ENCODE measurements at places on chromosomes 2 and 18.
A peak's percentile ranks its signal among the peaks of the same experiment; 100 is the strongest.

GRCh38 chr2:10369269-10370255, 66.9 kb downstream of the HPCAL1 start:
- no peak for DNase-seq

DNA sequence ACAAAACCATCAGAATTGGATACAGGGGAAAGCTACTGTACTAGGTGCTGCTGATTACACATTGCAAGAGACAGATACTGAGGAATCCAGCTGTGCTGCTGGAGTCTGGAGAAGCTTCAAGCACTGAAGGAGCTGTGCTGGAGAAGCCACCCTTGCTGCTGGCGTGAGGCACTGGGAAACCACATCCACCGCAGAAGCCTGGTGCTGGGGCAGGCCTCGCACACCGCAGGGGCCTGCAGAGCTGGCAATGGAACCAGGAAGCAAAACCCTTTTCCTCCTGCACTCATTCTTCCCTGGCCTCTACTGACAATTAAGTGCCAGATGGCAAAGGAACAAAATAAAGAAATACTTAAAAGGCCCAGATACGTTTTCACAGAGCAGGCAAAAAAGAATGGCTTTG, 94.4 kb upstream of the MSH6 start:
- no peak for DNase-seq

GRCh38 chr18:61333746-61334490, 688 bp downstream of the CDH20 start:
- no peak for DNase-seq

- DNase-seq, result no peak
Measured at GRCh38 chr2:38465789-38466127, 88.7 kb upstream of the ATL2 start.

GRCh38 chr2:16773080-16773713, 107.6 kb upstream of the CYRIA start:
- DNase-seq, result no peak

DNA sequence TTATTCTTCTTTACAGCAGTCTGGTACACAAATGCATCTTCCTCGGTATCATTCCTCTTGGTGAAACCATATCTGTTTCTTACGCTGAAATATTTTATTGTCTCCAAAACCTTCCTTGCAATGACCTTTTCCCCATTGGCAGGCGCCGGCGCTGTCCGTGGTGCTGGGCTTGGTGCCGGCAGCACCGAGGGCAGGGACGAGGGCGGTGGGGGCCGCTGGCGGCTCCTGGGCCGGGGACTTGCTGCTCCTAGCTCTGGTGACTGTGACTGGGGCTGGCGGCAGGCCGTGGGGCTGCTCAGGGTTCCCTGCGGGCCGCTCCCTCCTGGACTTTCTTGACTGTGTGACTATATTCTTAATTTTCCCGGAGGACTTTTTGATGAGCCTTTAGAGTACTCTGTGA, 72.5 kb downstream of the GPR39 start:
- DNase-seq, result no peak

DNA sequence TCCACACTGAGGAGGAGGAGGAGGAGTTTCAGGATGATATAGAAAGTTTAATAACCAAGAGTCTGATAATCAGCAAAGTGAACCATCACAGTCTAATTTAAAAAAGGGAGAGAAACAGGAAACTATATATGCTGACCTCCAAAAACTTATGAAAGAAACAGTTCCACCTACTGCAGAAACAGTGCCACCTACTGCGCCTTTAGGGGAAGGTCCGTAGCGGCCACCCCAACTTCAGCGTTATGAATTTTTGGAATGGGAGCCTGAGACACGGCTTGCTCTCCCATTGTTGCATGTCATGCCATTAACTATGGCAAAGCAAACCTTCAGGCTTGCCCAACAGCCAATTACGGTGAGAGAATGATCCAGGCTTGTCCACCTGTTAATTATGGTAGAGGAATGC, 1719.2 kb upstream of the LRRTM1 start:
- no peak for DNase-seq

GRCh38 chr2:136328207-136328795, 210.4 kb upstream of the CXCR4 start:
- no peak for DNase-seq

GRCh38 chr2:64012115-64012514, 7.1 kb downstream of the VPS54 start:
- DNase-seq, result no peak

DNA sequence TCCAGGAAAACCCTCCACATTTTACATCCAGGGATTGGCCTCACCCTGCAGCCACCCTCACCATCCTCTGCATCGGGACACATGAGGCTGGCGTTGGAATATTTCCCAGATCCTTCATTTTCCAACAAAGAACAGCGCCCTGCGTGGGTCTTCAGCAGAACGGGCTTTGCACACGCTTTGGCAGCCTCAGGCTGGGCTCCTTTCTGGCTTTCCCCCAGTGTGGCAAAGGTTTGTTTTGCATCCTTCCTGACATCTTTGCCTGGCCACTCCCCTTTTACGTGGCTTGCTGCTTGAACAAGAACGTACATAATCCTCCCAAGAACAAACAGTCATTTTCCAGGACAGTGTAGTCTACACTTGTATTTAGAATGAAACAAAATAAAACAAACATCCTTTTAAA, 25.6 kb upstream of the GREB1 start:
- no peak for DNase-seq

GRCh38 chr2:30997979-30998378, 140.3 kb downstream of the GALNT14 start:
- DNase-seq, result no peak

- DNase-seq, result no peak
Measured at GRCh38 chr2:36441816-36442215, 86.2 kb downstream of the CRIM1 start.

- DNase-seq, result no peak
Measured at GRCh38 chr2:217101972-217102371, 242.1 kb upstream of the TNP1 start.

- DNase-seq, result no peak
Measured at GRCh38 chr2:110205660-110206455, 1.0 kb upstream of the NPHP1 start.

- no peak for DNase-seq
Measured at GRCh38 chr2:16425462-16426336, 239.9 kb downstream of the CYRIA start.

- DNase-seq, result no peak
Measured at GRCh38 chr2:30456579-30456978, 9.5 kb downstream of the LCLAT1 start.

DNA sequence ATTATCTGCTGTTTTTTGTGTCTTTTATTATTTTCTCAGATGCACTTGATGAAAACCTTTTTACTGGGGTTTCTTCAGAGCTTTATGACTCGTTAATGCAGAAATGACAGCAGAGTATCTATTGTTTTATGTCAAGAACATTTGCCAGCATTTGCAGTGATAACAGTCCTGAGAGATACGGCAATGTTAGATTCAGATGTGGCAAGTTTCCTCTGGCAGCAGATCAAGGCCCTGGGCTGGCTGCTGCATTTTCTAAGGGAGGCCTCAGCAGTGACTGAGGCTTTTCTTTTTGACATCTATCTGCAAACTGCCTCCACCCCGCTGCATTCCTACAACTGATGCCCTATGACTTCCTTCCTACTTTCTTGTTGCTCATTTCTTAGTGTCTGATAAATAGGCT, 40.2 kb downstream of the EFEMP1 start:
- DNase-seq, result no peak

GRCh38 chr2:239805043-239805329, 220.2 kb downstream of the NDUFA10 start:
- DNase-seq, result no peak

DNA sequence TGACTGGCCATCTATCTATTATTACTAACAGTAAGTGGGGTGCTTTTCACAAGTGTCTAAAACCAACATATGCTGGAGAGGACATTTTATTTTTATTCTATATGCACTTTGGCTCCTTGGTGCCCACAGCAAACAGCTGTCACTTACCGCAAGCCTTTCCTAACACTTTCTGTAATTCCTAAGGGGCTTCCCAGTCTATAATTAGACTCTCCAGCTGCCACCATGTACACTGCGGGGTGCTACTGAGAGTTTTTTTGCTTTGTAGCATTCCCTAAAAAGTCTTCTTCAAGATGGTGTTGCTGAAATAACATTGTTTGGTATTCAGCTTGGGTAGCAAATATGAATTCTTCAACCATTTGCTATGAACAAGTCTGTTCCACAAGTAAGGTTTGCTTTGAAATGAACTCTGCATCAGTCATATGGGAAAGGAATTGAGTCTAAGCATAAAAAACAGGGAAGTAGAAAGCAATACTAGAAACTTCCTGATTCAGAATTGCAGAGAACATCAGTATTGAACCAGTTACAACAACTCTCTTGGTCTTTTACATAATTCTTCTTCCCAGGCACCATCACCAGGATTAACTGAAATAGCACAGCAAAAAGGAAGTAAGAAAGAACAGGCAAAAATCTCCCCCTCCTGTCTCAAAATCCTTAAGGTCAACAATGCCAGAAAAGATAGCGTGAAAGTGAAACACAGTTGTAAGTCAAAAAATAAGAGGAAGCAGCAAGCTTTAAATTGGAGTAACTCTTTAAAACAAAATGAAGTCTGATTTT, 28.6 kb downstream of the EPB41L3 start:
- DNase-seq, result no peak

GRCh38 chr2:17309741-17310339, 208.4 kb downstream of the RAD51AP2 start:
- DNase-seq, result no peak

DNA sequence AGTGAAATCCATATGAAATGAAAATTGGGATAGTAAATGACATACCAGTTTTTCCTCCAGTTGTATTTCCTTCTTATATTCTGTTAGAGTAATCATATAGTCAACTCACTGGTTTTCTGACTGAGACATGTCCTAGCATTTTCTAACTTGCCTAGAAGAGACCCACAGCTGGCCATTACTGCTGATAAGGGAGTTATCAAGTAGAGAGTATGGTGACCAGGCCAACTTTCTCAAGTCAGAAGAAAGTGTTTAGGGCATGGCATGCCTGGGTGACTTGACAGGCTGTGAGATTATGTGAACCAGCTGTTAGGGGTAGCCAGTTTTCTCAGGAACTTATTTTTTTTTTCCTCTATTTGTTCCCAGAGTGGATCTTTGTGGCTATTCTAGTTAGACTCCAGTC, 81.2 kb downstream of the GPD2 start:
- DNase-seq, result no peak

- DNase-seq, result peak; percentile 28
Measured at GRCh38 chr2:29001806-29002205, 20.7 kb downstream of the TOGARAM2 start.

DNA sequence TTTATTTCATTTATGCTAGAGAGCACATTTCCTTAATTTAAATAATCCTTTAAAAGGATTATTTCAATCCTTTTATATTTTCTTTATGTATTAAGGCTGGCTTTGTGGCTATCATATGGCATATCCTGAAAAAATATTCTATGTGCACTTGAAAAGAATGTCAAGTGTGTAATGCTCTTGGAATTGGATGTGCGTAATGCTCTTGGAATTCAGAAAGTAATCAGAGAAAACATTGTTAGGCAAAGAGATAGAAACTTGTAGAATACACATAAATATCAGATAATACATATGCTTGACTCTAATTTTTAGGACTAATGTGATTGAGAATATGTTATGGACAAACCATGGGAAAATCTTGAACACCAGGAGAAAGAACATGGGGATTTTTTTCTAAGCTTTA, 197.5 kb upstream of the COL3A1 start:
- no peak for DNase-seq

GRCh38 chr18:37575646-37576045, 10.0 kb upstream of the CELF4 start:
- no peak for DNase-seq

GRCh38 chr18:7575465-7576028, 8.4 kb downstream of the PTPRM start:
- no peak for DNase-seq

GRCh38 chr18:80231616-80232015, 15.7 kb downstream of the PARD6G start:
- DNase-seq, result no peak

DNA sequence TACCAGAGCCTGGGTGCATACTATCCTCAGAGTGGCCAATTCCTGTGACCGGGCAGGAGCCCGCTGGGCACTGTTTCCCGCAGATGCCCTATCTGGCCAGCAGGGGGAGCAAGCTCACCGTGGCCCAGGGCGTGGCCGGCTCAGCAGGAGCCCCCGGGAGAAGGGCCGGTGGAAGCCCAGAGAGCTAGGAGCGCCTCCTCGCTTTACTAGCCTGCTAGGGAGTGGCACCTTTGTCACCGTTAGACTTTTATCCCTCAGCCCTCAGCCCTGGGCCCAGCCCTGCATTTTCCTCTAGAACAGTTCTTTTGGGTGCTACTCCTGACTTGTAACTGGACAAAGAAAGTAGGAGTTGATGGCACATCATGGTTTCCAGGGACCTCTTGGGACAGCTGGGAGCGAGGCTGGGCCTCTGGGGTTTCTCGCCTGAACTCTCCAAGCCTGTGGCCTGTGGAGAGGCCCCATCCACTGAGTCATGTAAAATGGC, 24.0 kb downstream of the TMEM177 start:
- DNase-seq, result peak; percentile 55

DNA sequence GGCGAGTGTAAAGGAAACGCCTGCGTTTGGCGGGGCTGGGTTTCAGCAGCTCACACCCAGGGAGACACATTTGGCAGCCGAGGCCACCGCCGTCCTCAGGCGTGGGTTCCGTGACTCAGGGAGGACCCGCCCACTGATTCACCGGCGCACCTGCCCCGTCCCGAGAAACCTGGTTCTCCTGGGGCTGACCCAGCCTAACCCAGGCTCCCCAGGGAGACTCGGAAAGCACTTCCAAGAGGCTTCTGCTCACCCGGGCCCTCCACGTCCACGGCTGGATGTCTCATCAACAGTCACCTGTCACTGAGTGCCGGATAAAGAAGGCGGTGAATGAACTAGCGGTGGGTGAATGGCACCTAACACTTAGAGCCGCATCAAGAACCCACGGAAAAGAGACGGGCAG, 126.4 kb upstream of the CTDP1 start:
- DNase-seq, result no peak

DNA sequence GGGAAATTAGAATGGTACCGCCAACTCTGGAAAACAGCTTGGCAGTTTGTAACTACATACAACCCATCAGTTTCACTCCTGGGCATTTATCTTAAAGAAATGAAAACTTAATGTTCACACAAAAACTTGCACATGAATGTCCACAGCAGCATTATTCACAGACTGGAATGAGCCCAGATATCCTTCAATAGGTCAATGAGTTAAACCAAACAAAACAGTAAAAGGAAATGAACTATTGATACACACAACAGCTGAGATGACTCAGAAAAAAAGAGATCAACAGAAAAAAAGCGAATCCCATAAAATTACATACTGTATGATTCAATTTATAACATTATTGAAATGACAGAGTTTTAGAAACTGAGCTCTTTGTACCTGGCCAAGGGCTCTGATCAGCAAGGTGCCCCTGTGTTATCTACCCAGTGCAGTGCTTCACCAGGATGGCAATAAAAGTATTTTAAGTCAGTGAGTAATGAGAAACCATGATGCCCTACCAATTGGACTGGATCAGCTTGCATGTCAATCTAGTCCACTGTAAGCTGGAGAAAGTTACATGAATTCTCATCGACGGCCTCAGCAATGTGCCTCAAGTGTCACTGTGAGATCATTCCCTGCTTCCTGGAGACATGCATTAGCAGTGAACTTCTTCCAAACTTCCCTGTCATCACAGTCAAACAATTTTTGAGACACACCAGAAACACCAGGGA, 21.9 kb downstream of the TMEM237 start:
- no peak for DNase-seq
